Activated CD4-positive, alpha-beta T cell treated with anti-CD3 and anti-CD28 coated beads, Interleukin-2, Interleukin-4, amounts not matched to agents 100 ng/mL and 50 ng/mL, durations not matched to agents 16 hours and 8 hours (primary cell): ENCODE measurements at places on chromosomes 4 and X.

GRCh38 chr4:107939307-107939706 lies 8.0 kb downstream of the CYP2U1 start:
- no peak for DNase-seq

DNA sequence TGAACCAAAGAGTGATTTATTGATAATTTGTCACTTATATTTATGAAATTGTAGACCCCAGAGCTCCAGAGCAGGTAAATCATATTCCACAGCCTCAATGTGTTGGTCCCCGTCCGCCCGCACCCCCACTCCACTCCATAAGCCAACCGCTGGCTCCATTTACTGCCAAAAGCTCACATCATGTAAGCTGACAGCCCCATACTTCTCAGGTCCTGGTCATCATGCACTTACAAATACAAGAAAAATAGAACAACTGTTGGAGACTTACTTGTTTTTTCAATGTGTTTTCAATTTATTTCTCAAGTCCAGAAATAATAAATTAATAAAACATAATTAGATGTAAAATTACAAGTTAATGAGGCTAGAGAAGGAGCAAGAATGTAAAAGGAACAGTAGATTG lies 235.7 kb upstream of the HAND2 start:
- no peak for DNase-seq

DNA sequence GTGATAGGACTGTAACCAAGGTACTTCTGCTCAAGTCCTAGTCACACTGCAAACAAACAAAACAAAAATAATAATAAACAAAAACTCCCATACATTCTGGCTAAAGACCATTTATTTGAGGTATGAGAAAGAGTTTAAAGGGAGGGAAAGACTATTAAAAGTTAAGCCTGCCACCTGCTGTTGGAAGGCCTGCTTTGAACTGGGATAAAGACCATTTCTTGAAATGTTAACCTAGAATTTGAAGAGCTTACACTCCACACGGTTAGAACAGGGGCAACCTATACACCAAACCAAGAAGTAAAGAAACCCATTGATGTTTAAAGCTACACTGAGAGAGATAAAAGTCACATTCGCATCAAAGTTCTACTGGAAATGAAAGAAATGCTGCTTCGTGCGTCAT lies 548.7 kb upstream of the DIPK2B start:
- DNase-seq = no peak

- DNase-seq = no peak
Measured at GRCh38 chrX:22999696-23000223, at the start of gene DDX53. Gene DDX53 (plus strand): TSS chrX:22999960. CDS start chrX:23000058, 98 bp downstream.

GRCh38 chr4:181595716-181596115 lies 647.5 kb upstream of the TENM3 start:
- DNase-seq = no peak

DNA sequence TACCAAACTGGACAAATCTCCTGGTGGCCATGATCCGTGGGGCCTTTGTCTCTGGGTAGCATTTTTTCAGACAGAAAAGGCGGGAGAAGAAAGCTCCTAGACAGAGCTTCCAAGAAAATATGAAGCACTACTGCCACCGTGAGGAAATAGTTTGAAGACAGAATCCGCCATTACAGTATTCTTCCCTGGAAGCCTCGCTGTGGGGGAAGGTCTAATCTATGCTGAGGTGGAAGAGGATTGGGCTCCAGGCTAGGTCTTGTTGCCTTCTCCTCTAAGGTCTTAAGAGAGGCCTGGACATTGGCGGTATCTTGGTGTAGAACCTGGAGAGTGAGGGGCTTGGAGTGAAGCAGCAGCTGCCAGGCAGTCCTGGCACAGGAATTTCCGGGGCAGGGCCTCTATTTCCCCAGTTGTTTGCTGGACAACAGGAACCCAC lies 218.9 kb downstream of the OR13H1 start:
- peak; percentile 77 for DNase-seq

DNA sequence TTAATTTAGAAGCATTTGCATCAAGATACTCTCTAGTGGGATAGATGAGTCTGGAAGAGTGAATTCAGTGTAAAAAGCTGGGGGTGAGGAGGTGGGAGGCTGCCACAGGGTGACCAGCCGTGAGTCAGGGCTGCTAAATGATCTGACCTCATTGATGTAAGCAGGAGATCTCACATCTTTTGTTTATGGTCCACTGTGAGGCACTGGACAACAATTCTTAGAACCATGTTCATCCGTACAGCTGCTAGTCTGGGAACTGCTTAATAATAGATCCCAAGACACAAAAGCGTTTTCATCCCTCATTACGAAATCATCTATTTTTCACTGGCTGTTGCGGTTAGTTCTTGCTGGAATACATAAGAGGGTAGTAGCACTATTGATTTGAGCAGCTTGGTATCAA lies 14.1 kb downstream of the KLF3 start:
- DNase-seq = no peak

GRCh38 chr4:166259081-166259480 lies 386.0 kb downstream of the TLL1 start:
- DNase-seq = no peak

DNA sequence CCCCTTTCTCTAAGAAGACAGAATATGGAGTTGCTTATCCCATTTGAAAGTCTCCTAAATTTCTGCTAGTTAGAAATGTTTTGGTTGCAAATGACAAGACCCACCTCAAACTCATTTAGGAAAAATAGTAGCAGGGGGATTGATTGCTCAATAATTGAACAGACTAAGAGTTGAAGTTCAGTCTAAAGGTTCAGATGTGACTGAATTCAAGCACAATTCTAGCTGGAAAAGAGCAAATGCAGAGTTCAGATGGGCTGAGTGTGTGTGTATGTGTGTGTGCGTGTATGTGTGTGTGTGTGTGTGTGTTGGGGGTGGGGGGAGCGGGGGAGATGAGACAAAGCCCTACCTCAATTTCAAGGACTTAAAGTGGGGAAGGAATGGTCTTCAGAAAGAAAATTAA lies 35.7 kb upstream of the SH3D19 start:
- DNase-seq = no peak

- no peak for DNase-seq
Measured at GRCh38 chr4:152935631-152936445, at the start of gene FHDC1. Gene FHDC1 (plus strand): TSS chr4:152936323. CDS start chr4:152943058, 6,735 bp downstream.

DNA sequence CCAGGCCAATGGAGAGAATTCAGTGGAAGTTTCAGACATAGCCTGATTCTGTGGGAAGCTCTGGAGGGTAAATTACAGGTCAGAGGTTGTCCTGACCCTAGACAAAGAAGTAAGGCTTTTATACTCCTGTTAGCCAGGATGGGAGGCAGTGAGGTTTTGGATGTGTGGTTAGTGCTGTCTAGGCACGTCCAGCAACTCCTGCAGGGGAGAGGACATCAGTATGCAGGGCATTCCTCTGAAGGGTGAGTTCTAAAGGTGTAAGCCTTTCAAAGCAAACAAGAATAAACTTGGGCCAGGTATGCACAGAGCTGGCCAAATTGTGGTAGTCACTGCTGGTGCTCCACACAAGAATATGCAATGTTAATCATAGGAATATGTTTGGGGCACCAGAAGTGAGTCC lies 562.5 kb downstream of the CCSER1 start:
- DNase-seq = no peak

DNA sequence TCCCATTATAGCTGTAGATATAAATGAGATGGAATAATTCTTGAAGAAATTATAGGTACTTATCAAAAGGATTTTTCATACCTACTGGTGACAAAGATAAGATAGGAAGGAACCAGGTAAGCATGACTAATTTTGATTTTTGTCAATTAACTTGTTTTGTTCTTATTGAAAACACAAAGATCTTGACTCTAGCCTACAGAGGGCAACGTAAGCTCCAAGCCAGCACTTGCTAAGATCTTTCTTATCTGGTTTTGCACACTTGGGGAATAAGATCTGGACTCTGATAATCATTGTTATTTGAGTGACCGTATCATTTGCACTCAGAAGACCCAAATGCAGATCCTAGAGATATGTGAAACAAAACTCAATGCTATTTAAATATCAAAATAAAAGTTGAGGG lies 223.4 kb downstream of the VEGFC start:
- no peak for DNase-seq

DNA sequence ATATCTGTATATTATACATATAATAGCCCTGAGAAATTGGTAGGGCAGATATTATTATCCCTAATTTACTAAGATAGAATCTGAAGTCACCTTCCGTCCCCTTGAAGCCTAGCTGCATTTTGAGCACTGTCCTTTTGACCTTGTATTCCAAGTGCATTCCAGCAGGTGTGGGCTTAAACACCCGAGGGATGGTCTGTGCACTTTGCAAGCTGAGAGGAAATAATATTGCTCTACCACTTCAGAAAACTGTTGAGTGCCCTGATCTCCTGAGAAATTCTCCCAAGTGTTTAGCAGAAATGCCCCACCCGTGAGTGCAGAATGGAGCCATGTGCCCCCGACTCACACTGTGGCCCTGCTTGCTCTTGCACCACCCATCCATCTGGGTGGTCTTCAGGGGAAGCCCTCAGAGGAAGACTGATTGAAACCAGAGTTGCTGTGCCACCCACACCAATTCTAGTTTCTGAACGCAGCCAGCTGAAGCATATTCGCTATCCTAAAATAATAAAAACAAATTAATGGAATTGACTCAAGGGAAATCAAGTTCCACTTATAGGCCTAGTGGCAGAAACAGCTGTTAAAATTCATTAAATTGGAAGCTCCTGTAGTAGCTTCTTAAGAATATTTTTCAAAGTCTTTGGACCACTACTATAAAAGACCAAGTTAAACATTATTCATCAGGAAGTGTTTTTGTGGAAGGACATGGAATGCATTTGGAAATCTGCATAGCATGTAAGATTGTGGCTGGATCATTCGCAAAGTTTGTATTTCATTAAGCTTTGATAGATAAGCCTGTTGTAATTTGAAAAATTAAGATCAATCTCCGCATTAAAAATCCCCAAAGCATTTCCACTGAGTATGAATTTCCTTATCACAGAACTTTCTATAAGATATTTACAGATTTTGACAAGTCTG lies 41.3 kb upstream of the PRKG2 start:
- DNase-seq = no peak

- DNase-seq = no peak
Measured at GRCh38 chr4:13496605-13497004, 12.5 kb upstream of the RAB28 start.

DNA sequence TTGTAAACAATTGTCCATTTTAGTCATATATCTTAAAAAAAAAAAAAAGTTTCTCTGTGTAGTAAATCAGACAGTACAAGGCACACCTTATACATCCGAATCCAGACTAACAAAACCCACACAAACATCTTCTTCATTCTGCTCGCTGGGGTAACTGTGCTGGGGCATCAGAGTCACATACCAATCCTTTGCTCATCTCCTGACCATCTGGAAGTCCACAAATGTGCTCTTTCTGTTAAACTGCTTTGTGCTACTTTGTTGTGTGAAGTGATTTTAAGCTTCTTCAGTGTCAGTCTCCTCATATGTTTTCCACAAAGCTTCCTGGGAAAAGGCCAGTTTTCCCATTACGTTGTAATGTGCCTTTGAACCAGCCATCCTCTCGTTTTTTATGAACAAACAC lies 86.2 kb upstream of the CBR4 start:
- no peak for DNase-seq

DNA sequence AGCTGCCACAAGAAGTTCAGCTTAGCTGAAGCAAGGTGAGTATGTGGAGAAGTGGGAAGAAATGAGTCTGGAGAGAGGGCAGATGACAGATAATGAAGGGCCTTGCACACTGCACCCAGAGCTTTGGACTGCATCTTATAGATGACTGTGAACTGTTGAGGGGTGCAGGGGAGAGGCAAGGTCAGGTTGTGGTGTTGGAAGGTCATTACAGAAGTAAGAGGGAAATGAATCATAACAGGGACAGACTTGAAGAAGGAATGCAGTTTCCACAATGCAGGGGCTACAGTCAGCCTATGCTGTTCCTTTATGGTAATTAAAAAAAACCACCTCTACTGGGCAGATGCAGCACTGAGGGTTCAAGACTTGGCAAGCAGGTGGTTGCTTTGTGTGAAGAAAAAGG lies 4.8 kb upstream of the IGFBP7 start:
- no peak for DNase-seq

- no peak for DNase-seq
Measured at GRCh38 chr4:3067473-3068001, 6.8 kb downstream of the HTT-AS start.

DNA sequence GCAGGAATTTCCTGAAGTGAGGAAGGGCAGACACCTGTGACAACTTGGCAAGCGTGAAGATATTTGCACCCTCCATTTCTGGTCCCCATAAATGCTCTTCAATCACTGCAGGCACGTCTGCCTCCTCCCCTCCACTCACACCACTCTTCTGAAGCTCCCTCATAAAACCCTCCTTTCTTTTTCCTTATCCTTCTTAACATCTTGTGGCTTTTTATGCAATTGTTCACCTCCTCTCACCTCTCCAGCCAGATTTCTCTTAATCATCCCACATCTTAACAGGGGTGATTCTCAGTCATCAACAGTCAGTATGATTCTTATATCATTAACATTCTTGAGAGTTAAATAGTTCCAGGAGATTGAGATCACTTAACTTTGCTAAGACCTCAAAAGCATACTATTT lies 277.4 kb downstream of the SPRY1 start:
- peak; percentile 6 for DNase-seq

- DNase-seq = no peak
Measured at GRCh38 chrX:73812256-73812655, 249.3 kb downstream of the CHIC1 start.
